ENCODE measurements at places on chromosomes 12 and 14. TPM values are rescaled to one million over a fixed set of nuclear protein-coding genes. Genes with fewer than 3 reads are reported as not detected.

Gene IL23A
- not detected for polyA plus RNA-seq

Gene SIX6
- not detected for polyA plus RNA-seq

Gene CCDC184
- polyA plus RNA-seq: 0.38 TPM

Gene ZNF891
- polyA plus RNA-seq: 0.47 TPM

Gene SMCO3
- 0.45 TPM for polyA plus RNA-seq

Gene SLC6A15
- 0.01 TPM for polyA plus RNA-seq

Gene TMEM63C
- polyA plus RNA-seq: not detected

Gene GDF11
- polyA plus RNA-seq: 2.9 TPM

Gene POLE2
- 3.3 TPM for polyA plus RNA-seq

Gene RTN1
- polyA plus RNA-seq: 0.36 TPM

Gene SIX1
- polyA plus RNA-seq: 3.2 TPM

Gene RNU4-1
- not detected for polyA plus RNA-seq

Gene OR4K5
- not detected for polyA plus RNA-seq

Gene C12orf75
- 365 TPM for polyA plus RNA-seq

Gene TAS2R42
- polyA plus RNA-seq: not detected

Gene AGAP2
- 0.04 TPM for polyA plus RNA-seq

Gene SERPINA5
- polyA plus RNA-seq: 0.12 TPM

Gene CYP46A1
- polyA plus RNA-seq: 0.09 TPM

DNA sequence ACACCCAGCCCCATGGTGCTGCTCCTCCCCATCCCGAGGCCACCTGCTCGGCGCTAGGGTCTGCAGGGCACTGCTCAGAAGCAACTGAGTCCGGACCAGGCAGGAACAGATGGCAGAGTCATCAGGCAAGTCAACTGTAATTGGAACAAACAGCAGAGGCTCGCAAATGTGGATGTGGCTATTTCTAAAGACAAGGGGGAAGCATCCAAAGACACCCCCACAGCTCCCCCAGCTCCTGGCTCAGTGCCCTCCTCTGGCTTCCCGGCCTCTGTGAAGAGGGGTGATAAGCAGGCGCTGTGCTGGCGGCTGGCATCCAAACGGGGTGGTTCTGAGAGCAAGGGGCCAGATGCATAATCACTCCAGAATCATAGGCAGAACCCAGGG is 125.6 kb downstream of the PIWIL1 start:
- DNase-seq: no peak

DNA sequence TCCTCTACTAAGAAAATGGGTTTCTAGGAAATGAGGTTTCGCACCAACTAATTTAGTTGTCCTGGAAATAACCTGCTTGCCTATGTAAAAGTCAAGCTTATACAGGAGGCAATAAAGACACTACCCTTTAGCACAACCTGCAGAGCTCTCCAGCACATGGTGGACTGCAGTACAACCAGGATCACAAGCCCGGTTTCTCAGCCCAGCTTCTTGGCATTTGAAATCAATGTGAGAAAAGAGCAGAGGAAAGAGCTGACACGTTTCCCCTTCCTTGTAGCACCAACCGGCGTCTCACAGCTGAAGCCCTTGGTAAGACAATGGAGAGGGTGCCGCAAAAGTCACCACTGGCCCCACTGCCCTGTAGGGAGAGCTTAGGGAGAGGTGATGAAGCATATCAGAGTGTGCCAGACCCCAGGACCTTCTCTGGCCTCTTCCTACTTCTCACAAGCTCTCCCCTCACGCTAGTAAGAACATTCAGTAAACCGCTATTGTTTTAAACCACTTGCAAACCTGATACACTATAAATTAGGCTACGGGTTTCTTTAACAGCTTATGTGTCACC is 8.6 kb downstream of the SPTLC2 start:
- DNase-seq: no peak

GRCh38 chr12:100229036-100229635 is 28.5 kb downstream of the ACTR6 start:
- DNase-seq: no peak

DNA sequence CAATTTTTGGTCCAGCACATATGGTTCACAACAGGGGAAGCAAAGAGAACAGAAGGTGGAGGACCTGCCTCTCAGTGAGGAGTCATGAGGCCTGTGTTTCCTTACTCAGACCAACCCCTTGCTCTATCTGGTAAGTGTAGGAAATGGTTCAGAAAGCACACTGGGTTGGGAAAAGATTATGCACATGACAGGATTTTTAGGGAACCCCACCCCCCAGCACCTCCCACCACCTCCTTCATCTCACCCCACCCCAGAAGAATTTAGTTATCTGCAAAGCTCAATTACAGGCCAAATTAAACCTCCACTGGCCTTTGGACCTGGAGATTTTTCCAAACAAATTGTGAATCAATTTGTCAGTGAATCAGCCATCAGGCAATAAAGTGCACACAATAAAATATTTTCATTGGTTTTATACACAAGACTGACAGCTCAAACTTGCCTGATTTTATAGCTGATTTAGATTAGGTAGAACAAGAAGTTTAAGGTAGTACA is 132.8 kb downstream of the DACT1 start:
- DNase-seq: no peak

- no peak for DNase-seq
These were observed 40.0 kb downstream of the FRS2 start for GRCh38 chr12:69509904-69510827.

GRCh38 chr12:23684121-23684520 is 265.3 kb downstream of the SOX5 start:
- DNase-seq: no peak

GRCh38 chr12:69610126-69610525 is 581 bp downstream of the LRRC10 start:
- DNase-seq: no peak

GRCh38 chr12:118206107-118206412 is 70.1 kb downstream of the PEBP1 start:
- DNase-seq: no peak

- no peak for DNase-seq
These were observed 229.4 kb downstream of the ERC1 start for GRCh38 chr12:1220127-1221092.

- DNase-seq: no peak
These were observed 96.1 kb downstream of the DIO3 start for GRCh38 chr14:101657372-101657771.

DNA sequence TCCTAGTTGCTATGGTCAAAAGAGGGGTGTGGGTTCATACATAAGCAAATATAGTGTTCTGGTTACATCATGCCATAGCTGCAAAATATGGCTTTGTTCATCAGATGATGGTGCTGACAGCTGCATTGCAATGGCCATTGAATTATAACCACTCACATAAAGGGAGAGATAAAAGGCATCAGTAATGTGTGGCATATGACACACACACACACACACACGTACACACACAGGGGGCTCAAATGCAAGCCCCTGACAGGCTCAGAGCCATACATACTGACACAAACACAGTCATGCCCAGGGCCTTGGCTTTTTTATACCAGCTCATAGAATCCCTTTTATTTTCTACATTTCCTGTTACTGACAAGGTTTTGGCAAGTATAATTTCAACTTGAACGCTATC is 698.9 kb downstream of the BCL11B start:
- no peak for DNase-seq

DNA sequence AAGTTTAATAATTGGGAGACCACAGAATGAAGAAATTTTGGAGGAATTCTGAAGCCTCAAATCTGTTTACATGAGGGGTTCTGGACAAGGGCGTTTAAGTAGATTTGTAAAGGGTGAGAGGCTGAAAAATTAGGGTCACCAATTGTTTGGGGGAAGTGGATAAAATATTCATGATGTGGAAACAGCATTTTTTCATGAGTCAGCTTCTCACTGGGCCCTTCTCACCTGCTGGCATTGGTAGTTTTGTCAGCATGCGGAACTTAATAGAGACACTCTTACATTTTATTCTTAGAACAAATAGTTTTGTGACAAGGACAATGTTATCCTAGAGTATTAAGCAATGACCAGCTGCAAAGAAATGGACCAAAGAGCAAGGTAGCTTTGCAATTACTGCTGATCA is 634.4 kb downstream of the LRFN5 start:
- DNase-seq: no peak

DNA sequence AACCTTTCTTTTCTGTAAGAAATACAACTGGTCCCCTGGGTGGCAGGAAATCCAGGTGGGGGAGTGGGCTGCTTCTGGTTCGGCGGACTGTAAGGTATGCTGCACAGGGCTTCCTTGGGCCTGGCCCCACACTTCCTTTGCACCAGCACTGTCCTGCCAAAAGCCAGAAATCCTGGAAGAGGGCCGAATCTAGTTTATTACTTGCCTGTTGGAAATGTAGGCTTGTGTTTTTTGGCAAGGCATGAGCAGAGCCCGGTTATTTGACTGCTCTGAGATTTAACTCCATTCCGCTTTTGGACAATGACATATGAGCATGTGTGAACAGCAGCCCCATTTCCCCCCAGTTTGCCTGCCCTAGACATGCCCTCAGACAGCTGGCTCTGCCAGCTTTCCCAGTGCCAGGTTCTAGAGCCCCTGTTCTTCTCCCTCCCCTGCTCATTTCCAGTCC is 86.6 kb downstream of the BORCS5 start:
- DNase-seq: no peak

DNA sequence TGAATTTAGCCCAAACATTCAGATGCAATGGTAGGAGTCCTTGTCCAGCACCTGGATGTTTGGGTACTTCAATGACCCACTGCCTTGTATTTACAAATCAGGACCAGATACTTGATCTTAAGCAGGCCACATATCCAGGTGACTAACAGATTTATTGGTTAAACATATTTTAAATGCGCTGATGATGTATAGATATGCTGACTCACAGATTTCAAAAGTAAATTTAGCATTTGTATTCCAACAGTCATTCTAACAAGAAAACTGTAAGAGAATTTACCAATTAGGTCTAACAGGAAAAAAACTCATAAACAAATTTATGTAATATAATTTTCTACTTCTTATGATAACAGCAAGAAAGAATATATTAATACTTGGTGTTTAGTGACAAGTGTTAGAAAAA is 29.4 kb upstream of the MYF6 start:
- DNase-seq: no peak

DNA sequence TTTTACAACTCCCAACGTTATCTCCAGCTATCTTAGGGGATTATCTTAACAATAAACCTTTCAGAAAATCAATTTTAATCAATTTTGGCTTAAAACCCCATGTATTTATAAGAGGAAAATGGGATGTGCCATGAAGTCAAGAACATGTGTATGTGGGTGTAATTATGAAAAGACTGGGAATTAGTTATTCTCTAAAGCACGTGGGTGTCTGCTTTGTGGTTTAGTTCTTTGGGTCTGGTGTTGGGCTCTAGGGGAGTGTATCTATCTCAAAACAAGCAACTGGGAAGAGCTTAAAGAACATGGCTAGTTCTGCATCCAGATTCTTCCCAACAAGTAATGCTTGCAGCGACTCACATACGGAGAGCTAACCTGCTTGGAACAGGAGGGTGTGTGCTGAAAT is 40.1 kb upstream of the MAX start:
- DNase-seq: no peak

GRCh38 chr14:31920001-31920400 is 157.1 kb upstream of the ARHGAP5 start:
- no peak for DNase-seq

- DNase-seq: no peak
These were observed 12.3 kb downstream of the KRT83 start for GRCh38 chr12:52308806-52309425.

- DNase-seq: no peak
These were observed 27.2 kb upstream of the ALG10 start for GRCh38 chr12:33994857-33995808.

DNA sequence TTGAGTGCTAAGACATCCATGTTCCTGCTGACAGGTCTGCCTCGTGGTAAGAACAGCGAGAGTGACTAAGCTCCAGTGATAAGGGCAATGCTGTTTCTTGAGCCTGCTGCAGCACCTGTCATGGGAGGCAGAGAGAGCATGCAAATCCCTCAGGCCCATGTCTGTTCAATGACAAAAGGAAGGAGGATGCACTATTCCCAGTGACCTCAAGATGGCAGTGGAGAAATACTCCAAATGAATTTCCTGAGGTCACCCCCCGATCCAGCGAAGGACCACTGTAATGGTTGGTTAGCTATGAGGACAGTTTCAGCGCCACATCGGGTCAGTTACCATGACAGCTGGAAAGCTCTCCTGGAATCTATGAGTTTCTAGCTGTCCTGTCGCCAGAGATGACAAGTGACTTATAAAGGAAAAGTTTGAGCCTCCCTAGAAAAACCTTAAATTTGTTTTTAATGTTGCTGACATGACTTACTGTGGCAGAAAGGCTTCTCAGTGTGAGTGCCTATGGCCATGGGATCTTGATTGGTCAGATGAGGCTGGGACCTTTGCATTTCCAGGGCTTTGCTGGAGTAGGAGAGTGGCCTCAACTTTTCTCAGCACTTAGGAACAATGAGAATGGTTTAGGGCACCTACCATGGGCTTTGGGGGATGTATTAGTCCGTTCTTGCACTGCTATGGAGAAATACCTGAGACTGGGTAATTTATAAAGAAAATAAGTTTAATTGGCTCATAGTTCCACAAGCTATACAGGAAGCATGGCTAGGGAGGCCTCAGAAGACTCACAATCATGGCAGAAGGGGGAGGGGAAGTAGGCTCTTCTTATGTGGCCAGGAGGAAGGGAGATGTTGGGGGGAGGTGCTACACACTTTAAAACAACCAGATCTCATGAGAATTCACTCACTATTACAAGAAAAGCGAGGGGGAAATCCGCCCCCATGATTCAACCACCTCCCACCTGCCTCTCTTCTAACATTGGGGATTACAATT is 88.0 kb upstream of the TMEM260 start:
- DNase-seq: no peak

DNA sequence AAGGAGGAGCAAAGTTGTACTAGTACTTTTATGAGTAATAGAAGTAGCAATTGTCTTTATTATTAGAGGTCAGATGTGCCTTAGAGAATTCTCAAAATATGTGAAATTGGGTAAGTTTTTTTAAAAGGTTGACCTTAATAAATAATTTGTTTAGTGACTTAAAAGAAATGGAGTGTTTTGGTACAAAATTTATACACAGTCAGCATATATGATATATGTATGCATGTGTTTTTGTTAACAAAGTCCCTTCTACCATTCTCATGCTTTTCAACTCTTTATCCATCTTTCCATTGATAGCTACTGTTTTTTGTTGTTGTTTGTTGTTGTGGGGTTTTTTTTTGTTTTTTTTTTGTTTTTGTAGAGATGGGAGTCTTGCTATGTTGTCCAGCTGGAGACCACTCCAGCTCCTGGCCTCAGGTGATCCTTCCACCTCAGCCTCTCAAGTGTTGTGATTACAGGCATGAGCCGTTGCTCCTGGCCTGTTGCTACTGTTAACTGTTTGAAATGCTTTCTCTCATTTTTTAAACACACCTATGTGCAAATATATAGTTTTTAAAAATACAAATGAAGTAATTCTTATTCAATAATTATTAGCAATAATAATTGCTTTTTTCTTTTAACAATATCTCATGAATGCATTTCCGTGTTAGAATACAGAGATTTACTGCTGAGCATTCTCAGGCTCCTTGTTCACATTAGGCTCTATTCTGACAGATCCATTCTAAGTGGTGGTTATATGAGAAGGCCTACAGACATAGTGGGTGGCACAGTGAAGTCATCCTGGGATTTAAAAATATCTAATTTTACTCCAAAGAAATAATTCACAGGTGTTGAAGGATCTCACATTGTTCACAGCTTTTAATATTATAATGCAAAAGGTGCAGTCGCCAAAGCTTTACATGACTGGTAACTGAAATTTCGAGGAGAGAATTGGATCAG is 10.4 kb downstream of the NAA30 start:
- no peak for DNase-seq
